ENCODE measurements at places on chromosomes 6 and 20.
A peak's percentile ranks its signal among the peaks of the same experiment; 100 is the strongest.

DNA sequence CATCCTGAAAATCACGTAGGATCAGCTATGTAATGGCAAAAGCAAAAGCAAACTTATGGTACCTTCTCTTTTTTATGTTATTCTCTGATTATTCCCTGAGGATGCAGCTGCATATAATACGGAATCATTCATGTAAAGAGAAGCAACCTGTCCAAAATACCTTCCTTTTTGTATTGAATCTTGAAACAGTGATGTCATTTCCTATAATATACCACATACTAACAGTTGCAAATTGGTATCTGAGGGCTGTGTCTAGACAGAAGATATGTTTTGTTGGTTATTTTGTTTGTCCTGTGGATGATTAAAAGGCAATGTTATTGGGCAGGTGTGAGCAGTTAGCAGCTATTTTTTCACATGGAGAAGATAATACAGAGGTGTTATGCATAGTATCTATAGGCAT, 161.4 kb upstream of the AHI1 start:
- no peak for DNase-seq

DNA sequence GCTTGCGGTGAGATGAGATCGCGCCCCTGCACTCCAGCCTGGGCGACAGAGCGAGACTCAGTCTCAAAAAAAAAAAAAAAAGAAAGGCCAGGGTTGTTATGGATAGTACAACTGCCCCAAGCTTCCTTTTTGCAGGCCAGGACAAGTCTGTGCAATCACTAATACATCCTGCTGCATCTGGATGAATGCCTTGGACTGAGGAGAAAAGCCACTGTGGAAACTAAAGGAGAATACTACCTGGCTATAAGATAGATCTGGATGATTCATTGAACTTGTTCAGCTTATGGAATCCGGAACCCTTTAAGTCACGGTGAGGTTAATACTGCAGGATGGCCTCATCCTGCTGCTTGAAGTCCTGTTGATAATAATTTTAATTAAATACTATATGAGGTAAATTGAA, 278.2 kb downstream of the TFAP2A start:
- DNase-seq = no peak

GRCh38 chr20:17541996-17542395, 10.8 kb upstream of the BFSP1 start:
- no peak for DNase-seq

- peak; percentile 24 for DNase-seq
Measured at GRCh38 chr6:138485005-138485545, 14.2 kb downstream of the NHSL1 start.

GRCh38 chr20:4119854-4120209, 104.5 kb upstream of the RNF24 start:
- DNase-seq = no peak

All from iPS-NIHi11 (cell line).